ENCODE measurements at places on chromosomes 3 and 15.

DNA sequence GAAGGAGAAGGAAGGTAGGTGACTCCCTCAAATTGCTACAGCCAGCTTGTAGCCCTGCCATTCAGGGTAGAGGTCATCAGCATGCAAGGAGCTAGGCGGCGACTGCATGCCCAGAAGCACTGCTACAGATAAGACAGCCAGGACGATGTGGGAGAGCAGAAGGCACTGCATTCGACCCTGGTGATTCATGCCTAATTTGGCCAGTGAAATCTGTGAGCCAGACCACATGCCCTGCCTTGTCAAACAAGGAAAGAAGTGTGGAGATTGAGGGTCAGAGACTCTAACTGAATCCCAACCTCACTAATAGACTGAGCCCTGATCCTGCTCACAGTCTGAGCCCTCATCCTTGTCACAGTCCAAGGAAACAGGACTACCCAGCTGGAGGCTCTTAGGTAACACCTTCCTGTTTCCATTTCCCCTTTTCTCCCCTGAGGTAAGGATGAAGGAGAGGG, 86.6 kb downstream of the LINGO1 start:
- peak; percentile 91 for DNase-seq

DNA sequence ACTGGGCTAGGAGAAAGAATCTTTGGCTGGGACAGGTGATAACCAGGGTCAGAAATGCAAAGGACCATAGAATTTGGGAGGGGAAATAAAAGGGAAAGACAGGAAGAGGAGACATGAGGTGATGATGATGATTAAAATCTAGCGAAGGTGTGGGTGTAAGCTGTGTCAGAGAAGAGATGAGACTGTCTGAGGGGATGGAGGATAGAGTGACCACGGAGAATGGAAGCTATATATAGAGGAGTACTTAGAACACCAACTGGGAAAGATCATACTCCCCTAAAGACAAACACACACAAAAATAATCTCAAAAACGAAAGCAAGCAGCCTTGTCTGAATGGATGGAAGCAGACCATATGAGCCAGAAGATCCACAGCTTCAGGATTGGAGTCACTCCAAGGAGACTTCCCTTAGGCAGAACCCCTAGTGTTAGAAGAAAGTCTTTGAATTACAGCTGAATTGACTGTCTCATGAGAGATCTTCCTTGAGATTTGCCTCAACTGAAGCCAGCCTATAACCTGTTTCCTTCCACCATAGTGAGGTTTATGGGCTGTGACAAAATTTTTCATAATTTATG, 115.2 kb upstream of the DAZL start:
- DNase-seq, result no peak

DNA sequence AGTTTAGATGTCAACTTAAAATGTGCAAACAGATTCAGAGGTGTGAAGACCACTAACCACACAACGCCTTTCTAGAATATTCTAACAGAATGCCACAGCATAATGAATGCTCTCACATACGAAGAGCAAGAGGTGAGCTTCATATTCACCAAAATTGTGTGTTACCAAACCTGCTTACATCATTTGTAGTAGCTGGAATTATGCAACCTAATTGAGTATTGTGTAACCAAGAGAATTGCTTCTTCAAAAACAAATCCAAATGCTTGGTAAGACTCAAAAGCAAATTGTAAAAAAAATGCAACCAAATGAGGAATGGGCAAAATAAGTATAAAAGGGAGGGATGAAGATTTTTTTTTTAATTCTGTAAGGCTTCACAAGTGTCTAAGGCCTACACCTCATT, 160.7 kb downstream of the TAFA4 start:
- no peak for DNase-seq

GRCh38 chr3:35322070-35322469, 317.3 kb upstream of the ARPP21 start:
- peak; percentile 50 for DNase-seq

GRCh38 chr15:67809441-67809840, 15.9 kb upstream of the SKOR1 start:
- no peak for DNase-seq

GRCh38 chr3:172591876-172592771, 68.9 kb upstream of the TNFSF10 start:
- peak; percentile 35 for DNase-seq

DNA sequence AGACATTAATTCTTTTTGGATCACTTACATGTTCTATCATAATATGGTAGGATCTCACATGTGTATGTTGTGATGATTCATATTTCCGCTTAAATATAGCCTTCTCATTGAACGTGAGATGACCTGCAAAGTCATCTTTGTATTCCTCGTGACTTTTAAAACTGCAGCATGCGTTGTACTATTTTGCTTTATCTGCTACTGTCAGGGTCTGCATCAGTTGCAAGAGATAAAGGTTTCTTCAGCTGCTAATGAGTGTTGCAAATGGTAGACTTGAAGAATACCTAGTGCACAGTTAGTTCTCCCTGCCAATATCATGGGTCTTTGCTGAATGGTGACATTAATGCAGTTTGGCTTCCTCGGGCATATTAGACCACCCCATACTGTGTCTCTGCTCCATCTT, 31.8 kb downstream of the REC114 start:
- no peak for DNase-seq

DNA sequence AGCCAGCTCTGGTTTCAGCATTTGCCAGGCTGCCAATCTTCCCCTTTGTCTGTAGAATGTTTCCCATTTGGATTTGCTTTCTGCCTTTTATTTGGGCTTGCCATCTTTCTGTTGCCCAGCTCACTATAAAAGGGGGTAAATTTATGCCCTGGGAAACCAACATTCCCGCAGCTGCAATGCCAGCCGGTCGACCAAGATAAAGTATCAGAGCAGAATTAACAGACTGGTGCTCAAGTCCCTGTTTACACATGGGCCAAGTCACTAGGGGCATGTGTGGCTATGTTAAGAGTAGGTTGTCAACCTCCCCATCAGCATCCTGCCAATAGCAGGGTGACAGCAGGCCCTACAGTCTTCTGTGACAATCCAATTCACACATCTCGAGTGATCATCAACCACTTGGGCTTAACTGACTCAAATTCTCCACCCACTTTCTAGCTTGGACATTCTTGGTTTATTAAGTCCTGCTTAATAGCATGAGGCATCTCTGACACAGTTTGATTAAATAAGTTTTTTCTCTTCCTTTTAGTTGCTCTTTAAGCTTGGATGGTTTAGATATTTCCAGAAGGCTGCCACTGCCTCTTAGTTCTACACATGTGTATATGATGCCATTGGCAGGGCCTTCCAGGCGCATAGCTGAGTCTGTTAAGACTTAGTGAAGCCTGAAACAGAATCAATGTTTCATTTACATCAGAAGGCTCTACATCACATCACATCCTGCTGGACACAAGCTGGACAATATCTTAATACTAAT, 24.1 kb upstream of the VEPH1 start:
- no peak for DNase-seq

DNA sequence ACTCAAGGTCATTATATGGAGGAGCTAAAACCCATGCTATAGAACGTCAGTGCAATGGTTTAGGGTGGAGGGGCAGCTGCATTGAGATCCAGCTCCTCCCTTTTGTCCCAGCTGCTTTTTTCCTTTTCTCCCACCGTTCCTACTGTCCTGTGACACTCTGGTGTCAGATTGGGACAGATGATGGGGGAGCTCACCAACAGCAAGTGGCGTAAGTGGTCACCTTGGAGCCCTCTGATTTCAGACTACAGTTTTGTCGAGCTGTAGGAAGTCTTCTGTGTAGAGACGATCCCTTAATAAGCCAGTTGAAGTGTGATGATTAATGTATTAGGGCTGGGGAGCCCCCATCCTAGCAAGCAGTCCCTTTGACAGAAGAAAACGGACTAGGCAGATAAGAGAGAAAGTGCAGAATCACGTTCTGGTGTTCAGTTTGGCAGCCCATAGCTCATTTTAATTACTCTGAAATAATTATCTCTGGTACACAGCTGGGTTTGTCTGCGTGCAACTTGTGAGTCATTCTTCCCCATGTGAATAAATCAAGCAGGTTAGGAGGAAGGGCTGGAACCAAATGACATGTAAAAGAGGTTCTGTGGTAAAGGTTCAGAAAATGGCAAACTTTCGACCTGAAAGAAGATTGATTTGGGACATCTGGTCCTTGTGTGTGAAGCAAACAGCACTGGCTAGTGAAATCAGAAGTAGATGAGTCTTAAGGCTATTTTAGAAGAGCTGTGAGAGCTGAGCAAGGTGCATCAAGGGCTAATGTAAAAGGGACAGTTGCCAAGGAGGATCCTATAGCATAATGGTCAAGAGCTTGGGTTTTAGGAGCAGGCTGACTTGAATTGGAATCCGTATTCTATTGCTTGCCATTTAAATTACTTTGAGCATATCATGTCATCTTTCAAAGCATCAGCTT, 241.4 kb downstream of the EDEM1 start:
- DNase-seq, result no peak

- DNase-seq, result no peak
Measured at GRCh38 chr15:30933293-30933692, 29.6 kb downstream of the FAN1 start.

GRCh38 chr15:101368086-101368780, 73.2 kb upstream of the SNRPA1 start:
- DNase-seq, result no peak

DNA sequence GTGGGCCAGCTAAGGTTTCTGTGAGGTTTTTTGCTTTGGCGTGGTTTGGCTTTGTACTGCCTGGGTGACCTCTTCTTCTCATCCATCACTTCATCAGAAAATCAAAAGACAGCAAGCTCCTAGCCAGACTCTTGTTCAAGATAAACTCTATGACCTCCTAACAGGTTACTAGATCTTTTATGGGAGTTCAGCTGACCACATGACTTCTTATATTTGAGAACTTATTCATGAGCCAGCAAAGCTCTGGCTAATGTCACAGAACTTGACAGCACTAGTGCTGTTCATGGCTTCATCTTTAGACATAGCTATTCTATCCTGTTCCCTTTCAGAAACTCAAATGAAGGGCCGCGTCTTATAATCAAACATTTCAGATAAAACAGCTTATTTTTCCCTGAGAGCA, 527.1 kb upstream of the GOLIM4 start:
- no peak for DNase-seq

- no peak for DNase-seq
Measured at GRCh38 chr3:14701676-14702075, 26.7 kb downstream of the C3orf20 start.

DNA sequence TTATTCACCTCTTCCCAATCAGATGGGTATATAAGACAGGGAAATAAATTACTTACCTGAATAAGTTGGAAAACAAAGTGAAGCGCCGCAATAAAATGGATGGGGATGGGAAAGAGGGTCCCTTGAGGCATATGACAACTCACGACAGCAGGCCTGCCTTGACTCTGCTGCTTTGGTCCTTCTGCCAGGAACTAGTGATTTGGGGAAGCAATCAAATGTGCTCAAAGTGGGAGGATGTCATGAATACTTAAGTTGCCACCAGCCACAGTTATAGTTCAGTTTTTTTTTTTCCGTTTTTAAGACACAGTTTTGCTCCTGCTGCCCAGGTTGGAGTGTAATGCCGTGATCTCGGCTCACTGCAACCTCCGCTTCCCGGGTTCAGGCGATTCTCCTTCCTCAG, 4.6 kb downstream of the PARL start:
- no peak for DNase-seq
